Gastrocnemius medialis (tissue), 4 donors: ENCODE measurements at places on chromosomes 7 and 10. TPM values are rescaled to one million over a fixed set of nuclear protein-coding genes. Genes with fewer than 3 reads are reported as not detected.

The RET gene
- total RNA-seq = 1.2 TPM

The SFTPD gene
- total RNA-seq = not detected

The MLLT10 gene
- total RNA-seq = 13.6 TPM

The CDH23 gene
- total RNA-seq = 0.53 TPM

- DNase-seq = no peak
These were observed 35.3 kb downstream of the SAMD8 start for GRCh38 chr10:75146780-75147179.
